ENCODE measurements at places on chromosomes 11 and 22. TPM values are rescaled to one million over a fixed set of nuclear protein-coding genes. Genes with fewer than 3 reads are reported as not detected.
A peak's percentile ranks its signal among the peaks of the same experiment; 100 is the strongest.

GRCh38 chr11:72773696-72774095, 20.2 kb downstream of the STARD10 start:
- DNase-seq, result no peak

DNA sequence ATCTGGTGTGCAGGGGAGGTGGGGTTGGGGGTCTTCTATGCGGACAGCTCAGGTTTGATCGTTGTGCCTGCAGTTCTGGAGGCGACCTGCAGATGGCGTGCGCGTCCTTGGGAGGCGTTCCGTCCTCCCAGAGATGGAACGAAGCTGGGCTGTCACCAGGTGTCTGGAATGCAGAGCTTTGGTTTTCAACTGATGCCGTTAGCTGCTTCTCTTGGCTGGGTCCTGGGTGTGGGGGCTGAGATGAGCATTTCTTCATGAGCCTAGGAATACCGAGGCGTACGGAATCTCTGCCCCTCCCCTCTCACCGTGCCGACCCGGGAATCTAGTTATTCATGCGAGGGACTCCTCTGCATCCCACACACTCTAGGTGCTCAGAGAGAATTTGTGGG, 98.6 kb downstream of the CEP164 start:
- peak; percentile 30 for DNase-seq

DNA sequence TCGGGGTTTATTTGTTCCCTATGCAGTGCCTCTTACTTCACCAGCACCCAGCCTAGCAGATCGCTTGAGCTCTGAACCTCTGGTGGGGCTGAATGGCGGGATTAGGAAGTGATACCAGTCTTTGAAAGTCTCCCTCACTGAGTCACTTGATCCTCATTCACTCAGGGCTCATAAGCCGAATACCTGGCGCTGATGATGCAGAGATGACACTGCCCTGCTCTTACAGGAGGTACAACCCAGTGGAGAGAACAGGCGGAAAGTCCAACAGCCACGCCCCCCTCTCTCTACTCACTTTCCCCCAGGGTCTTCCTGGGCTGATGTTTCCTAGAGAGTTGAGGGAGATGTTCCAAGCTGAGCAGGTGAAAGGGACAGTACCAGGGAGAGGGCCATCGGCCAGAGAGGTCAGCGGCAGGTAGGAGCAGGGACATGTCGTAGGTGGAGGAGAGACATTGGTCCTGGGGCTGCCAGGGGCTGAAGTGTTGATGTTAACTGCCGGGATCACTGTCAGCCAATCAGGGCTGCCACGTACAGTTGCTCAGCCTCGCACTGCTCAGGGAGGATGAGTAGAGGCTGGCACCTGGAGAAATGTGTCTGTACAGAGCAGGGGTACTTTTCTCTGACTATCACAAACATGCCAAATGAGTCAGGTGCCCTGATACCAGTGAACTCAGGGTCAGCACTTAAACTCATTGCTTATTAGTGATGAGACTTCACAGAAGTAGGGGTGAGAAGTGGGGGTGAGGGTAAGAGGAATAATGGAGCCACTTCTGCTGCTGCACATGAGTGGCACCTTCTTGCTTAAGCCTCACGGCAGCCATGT, 9.9 kb upstream of the APOBEC3A start:
- no peak for DNase-seq

DNA sequence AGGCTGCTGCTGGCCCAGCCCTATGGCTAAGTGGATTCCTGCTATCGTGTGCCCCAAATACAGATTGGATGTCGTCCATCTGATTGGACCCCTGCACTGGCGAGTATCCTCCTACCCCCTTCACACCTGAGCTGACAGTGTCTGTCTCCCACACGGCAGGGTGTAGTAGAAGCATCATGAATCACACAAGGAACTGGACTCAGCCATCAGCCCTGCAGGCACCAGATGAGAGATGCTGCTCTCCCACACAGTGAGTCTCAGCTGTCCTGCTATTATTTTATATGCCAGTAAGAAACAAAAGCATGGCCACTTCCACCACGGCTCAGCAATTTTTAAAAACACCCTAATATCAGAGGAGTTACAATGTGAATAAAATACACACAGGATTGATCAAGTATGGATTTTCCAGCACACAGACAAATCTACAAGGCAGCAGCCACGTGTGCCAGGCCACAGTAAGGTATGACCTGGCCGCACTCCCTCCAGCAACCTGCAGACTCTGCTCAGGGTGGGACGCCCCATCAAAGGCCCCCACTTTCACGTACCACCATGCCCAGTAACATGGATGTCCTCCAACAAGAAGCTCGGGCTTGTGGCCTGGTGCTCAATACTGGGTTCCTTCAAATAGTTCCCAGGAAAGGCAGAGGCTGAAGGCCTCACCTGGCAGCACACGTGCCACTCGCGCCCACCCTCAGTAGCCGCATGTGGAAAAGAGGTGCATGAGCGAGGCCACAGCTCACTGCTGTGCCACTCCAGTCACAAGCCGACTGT, 16.4 kb upstream of the SLC25A1 start:
- DNase-seq, result no peak

- DNase-seq, result no peak
Measured at GRCh38 chr22:22906907-22907550, 19.4 kb downstream of the IGLL5 start.

DNA sequence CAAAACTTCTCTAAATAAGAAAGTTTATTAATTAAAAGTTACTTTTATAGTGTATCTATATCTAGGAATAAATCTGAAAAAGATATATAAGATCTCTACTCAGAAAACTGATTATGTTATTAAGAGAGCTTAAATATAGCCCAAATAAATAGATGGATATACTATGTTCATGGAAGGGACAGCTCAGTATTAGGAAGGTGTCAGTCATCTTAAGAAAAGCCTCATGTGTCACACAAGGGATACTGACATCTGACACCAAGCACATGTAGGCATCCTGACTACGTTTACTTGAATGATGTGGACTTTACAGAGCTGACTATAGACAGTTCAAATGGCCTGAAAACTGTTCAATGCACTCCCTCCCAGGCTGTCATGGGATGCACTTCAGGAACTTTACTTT, 19.3 kb downstream of the PPARA start:
- no peak for DNase-seq

DNA sequence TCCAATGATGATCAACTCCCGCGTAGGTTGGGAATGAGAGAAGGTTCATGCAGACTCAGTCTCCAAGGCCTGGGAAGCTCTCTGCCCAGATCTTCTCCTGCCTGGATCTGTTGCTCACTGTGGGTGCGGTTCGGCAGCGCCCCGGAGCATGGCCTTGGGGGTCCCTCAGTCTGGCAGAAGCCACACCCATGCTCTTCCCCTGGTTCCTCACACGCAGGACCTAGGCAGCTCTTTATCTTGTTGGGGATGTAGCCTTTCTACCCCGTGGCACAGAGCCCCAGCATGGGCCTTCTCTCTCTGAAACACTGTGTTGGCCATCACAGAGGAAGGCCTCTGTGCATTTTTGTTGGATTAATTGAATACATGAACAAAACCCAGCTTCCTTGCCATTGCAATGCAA, 1461.6 kb downstream of the BRD1 start:
- DNase-seq, result no peak

DNA sequence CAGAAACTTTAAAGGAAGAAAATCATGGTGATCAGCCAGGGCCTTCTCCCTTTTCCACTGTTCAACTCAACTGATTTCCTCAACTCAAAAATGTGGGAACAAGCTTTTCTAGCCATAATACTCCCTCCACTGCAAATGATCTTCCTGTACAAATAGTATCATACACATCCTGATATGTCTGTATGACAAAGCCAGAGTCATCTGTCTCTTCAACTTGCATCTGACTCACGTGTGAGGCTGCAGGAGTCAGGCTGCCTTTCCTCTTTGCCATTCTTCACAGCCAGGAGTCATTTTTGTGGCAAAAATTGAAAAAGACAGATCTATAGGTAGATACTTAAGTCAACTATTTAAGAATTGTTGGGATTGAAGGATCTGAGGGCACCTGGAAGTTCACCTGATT, 13.3 kb downstream of the PATZ1 start:
- no peak for DNase-seq

- no peak for DNase-seq
Measured at GRCh38 chr22:46092670-46093410, 57.5 kb upstream of the PPARA start.

GRCh38 chr11:12066056-12066798, 44.2 kb upstream of the MICAL2 start:
- no peak for DNase-seq

Gene FOLR2
- polyA plus RNA-seq, result 16.9 TPM

Gene SYT7
- 6.5 TPM for polyA plus RNA-seq

All from right lung (tissue), 10 donors.